Smooth muscle cell of the brain vasculature (primary cell): ENCODE measurements at places on chromosomes 5 and 9.

DNA sequence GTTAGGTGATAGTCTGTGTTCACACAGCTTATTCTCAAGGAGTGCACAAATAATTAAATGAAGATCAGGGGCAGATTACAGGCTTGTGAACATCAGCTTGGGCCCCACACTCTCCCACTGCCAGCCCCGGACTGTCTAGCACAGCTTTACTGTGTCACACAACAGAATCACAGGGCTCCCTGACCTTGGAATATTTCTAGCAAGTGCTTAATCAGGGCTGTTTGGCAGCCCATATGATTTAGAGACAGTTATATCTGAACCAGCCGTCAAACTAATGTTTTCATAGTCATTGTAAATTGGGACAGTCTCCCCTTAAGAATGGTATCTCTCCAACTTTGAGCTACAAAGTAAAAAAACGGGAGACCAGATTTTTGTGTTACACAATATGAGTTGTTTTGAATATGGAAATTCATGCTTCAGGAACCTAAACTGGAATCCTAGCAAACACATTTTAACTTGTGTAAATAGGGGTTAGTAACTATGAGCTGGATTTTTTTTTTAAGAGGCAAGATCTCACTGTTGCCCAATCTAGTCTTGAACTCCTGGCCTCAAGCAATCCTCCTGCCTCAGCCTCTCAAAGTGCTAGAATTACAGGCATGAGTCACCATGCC is 517.6 kb downstream of the BNC2 start:
- DNase-seq, result no peak

GRCh38 chr5:173583346-173583745 is 33.1 kb downstream of the BOD1 start:
- DNase-seq, result no peak

DNA sequence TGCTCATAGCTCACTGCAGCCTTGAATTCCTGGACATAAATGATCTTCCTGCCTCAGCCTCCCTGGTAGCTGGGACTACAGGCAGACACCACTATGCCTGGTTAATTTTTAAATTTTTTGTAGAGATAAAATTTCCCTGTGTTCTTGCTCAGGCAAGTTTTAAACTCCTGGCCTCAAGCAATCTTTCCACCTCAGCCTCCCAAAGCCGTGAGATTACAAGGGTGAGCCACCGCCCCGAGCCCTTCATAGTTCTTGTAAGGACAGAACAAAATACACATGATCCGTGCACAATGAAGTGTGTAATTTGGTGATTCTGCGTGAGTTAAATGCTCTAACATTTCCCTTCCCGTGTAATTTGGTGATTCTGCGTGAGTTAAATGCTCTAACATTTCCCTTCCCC is 27.7 kb upstream of the MYO10 start:
- DNase-seq, result no peak

DNA sequence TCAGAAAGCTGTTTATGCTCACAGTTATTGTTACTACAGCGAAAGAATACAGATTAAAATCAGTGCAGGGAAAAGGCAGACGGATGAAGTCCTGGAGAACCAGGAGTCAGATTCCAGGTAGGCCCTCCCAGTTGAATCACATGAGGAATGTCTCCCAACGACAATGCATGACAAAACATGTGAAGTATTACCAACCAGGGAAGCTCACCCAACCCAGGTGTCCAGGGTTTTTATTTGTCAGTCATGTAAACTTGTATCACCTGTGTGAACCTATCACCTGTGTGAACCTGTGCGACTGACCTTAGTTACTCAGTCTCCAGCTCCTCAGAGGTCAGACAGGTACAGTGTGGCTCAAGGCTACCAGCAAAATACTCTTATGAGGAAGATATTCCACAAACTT is 63.9 kb downstream of the KIAA1958 start:
- no peak for DNase-seq

DNA sequence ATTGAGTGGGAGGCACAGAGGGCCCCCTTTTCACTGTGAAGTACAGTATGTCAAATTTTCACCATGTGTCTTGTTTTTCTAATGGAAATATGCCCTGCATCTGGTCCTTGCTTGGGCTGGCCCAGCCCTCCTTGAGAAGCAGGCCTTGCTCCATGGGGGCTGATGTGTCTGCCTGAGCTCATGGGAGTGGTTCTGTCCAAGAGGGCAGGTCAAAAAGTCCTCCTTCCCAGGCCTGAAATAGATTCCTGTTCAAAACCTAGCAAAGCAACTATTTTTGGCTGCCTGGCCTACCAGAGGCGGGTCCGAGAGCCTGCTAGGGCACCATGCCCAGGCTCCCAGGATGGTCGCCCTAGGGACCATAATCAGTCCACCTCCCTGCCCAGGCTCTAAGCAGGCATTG is 40.5 kb upstream of the NEURL1B start:
- DNase-seq, result no peak

GRCh38 chr9:136474974-136475865 is 7.6 kb downstream of the SEC16A start:
- no peak for DNase-seq

- DNase-seq, result no peak
Measured at GRCh38 chr5:139669662-139670368, 21.7 kb downstream of the CXXC5 start.

DNA sequence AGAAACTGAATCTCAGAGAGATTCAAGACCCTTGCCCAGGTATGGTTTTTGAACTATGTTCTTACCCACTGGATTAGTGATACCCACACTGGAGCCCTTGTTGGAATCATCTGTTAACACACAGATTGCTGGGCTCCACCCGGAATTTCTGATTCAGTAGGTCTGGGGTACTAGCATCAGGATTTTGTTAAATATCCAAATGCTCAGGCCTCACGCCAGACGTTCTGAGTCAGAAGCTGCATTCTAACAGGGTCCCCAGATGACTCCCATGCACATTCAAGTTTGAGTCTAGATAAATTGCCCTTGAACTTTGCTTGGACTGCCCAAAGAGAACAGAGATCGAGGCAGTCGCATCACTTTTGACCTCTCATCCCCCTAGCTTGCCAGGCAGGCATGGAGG is 182.0 kb upstream of the WWC1 start:
- DNase-seq, result no peak

- no peak for DNase-seq
Measured at GRCh38 chr5:122492675-122493074, 180.6 kb downstream of the SNCAIP start.
